ENCODE measurements at places on chromosomes 3 and 15.
A peak's percentile ranks its signal among the peaks of the same experiment; 100 is the strongest.

DNA sequence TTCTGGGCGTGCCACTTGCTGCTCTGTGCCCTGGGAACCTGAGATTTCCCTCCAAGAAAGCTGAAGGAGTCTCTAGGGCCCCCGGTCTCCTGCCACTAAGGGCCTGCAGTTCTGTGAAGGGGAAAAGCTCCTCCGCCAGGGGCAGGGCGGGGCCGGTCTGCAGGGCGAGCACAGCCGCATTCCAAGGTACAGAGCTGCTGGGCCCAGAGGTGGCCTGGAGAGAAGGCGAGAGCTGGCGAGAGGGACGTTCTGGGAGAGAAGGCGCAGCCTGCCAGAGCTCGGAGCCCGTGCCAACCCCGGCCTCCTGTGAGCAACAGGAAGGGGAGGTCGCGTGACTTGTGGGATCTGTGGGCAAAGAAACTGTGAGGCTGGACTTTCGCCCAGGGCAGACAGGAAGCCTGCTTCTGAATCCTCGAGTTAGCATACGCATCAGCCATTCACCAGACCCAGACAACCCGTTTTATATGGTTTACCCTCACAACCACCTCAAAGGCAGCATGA lies 500.4 kb downstream of the SHQ1 start:
- DNase-seq = no peak

GRCh38 chr3:154480033-154480432 lies 50.0 kb upstream of the GPR149 start:
- no peak for DNase-seq

- DNase-seq = no peak
Measured at GRCh38 chr3:107911337-107912000, 179.4 kb downstream of the CD47 start.

DNA sequence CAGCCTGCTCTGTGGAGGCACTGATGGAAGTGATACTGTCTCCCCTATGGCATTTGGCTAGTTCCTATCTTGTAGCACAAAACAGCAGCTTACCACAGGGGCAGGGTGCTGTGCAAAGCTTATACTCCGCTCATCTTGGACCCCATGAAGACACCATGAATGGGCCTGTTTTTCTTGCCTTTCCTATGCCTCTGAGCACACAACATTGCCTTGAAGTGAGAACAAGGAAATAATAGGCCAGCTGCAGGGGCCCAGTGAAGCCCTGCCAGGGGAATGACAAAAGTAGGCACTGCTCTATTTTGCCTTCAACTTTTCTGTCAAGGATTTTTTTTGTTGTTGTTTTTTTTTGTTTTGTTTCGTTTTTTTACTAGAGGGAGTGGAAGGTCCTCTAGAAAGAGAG lies 110.3 kb downstream of the PDE8A start:
- no peak for DNase-seq

GRCh38 chr15:92891533-92892200 lies 8.5 kb upstream of the CHD2 start:
- DNase-seq = no peak

DNA sequence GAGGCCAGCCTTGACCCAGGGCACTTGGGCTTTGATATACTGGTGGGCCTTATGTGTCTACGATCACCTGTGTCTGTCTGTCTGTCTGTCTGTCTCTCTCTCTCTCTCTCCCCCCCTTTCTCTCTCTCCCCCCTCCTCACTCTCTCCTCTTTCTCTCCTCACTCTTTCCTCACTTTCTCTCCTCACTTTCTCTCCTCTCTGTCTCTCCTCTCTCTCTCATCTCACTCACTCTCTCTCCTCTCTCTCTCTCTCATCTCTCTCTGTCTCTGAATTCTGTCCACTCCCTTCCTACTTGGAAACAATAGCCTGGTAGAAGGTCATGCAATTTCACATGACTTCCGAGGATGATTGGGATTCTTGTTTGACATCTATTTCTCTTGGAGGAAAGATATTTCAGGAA lies 269.2 kb upstream of the CHRM5 start:
- no peak for DNase-seq

DNA sequence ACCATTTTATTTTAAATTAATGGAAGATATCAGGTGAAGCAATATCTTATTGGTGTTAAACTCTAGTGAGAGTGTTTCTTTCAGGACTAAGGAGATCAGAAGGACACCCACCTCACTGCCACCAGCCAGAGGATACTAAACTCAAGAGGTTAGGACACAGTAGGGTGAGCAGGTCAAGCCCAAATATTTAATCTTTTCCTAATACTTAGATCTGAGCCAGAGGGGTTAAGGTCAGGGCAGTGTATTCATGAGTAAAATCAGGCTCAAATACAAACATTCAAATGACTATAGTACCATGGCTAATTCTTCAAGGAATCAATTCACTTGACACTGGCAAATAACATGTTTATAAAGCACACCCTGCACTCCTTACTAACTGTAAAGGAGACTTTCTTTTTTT lies 65.0 kb upstream of the IP6K2 start:
- no peak for DNase-seq

- no peak for DNase-seq
Measured at GRCh38 chr3:18556001-18556408, 130.9 kb upstream of the SATB1 start.

DNA sequence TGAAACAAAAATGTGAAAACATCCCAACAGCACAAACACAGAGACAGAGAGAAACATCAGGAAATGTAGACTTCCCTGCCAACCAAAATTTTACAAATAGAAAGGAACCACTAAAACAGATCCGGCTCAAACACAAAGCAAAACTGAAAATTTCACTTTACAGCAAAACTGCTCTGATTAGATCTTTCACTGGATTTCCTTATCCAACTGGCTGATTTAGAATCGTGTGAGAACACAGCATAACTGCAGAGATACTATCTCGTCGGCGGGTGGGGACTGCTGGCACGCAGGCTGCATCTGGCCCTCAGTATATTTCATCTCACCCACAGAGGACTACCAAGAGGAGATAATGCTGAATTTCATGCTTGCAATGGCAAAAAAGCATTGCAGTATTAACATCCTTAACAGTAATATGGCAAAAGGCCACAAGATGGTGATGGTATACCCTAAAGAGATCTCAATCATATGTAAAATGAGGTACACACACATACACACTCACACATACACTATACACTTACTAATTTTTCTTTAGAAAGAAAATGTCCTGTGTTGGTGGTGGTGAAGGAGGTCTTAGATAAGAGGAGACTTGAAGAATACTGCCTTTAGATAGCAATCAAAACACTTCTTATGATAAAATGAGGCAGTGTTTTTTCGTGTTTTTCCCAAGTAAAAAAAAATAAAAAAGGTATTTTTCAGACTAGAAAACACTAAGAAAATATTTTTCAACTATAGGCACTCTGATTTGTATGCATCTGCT lies 10.6 kb upstream of the LEO1 start:
- peak; percentile 43 for DNase-seq

GRCh38 chr3:47870702-47871260 lies 67.8 kb downstream of the DHX30 start:
- no peak for DNase-seq

DNA sequence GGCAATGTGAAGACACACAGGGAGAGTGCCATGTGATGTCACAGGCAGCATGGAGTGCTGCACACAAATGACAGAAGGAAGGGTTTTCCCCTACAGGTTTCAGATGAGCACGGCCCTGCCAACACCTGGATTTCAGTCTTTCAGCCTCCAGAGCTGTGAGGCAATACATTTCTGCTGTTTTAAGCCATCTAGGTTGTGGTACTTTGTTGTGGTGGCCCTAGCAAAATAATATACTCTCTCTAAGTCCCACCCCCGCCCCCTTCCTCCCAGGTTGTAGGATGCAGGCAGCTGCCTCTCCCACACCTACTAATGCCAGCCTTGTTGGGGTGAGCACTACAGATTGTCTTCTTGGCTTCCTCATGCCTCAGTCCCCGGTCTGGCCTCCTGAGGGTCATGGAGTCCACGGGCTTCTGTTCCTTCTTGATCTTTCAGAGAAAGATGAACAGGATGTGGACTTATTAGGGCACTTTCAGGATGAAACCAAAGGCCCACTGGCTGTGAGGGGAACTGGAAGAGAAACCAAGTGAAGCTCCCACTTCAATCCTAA lies 180.0 kb downstream of the CD47 start:
- peak; percentile 51 for DNase-seq

- no peak for DNase-seq
Measured at GRCh38 chr3:73442152-73442551, 182.6 kb downstream of the PDZRN3 start.

- no peak for DNase-seq
Measured at GRCh38 chr15:58355382-58355971, 76.3 kb upstream of the LIPC start.

DNA sequence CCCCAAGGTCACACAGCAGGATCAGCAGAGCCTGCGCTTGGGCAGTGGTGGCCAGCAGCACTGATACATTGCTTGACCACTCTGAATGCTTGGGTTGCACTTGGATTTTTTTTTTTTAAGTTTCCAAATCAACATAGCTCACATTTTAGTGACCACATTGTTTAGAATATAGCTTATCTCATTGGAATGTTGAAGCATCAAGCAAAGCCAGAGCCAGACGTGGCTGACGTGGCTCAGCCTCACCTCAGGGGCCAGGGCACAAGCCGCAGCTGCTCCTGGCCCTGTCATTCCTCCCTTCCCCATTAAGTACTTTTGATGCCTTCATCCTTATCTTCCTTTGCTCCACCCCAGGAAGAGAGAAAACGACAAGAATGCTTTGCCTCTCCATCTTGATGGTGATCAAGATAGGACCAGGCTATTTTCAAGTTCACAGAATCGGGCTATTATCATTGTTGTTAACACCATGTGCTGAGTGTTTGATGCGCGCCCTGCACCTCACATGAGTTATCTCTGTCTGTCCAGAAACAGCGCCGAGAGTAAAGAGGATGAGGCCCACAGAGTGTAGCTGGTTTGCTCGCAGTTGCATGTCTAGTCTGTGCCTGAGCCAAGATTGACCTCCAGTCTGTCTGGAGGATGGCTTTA lies 75.8 kb downstream of the AAGAB start:
- no peak for DNase-seq

GRCh38 chr15:95141486-95141885 lies 910.1 kb downstream of the MCTP2 start:
- no peak for DNase-seq

- no peak for DNase-seq
Measured at GRCh38 chr15:53530761-53531160, 228.7 kb downstream of the WDR72 start.

DNA sequence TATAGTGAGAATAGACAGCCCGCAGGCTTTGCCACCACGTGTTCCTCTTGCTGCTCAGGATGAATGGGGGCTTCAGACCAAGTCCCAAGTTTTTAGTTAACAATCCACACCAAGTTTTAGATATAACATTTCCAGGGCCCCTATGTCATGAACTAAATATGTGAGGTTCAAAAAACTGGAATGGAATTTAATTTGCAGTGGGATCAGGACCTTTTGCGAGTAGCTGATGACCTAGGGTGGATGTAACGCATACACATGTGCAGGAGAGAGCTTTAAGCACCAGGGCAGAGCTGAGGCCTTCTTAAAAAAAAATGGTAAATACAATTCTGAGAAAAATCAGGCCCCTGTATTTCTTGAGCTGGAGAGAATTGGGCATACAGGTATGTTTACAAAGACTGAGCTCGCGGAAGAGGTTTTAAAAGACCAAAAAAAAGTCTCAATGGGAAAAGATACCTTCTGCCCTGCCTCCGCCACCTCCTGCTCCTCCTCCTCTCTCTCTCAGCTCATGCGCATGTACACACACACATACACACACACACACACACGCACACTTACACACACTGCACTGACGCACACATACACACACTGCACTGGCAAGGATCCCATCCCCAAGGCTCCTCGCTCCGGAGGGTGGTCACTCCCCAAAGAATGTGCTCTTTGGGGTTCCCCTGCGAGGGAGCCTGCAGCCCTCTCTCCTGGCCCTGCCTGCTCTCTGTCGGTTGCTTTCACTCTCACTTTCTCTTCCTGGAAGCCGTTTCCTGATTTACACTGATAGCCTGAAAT lies 48.2 kb upstream of the IGF1R start:
- peak; percentile 64 for DNase-seq

GRCh38 chr3:179840985-179841384 lies 188.1 kb downstream of the USP13 start:
- no peak for DNase-seq

DNA sequence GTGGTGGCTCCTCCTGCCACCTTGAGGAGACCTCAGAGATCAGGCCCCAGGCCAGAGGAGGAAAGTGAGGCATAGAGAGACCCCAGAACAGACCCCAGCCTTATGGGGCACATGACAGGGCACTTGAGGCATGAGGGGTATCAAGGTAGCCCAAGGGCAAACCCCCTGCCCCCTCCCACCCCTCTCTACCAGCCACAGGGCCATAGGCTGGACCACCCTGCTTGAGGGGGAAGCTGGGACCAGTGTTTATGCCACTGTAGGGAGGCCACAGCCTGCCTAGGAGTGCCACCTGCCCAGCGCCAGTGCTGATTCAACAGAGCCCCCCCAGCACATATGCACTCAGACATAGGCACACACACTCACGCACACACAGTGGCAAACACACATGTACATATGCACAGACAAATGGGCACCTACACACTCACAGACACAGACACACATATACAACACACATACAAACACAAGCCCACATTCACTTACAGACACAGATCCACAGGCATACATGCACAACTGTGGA lies 10.3 kb downstream of the MYL3 start:
- DNase-seq = no peak

DNA sequence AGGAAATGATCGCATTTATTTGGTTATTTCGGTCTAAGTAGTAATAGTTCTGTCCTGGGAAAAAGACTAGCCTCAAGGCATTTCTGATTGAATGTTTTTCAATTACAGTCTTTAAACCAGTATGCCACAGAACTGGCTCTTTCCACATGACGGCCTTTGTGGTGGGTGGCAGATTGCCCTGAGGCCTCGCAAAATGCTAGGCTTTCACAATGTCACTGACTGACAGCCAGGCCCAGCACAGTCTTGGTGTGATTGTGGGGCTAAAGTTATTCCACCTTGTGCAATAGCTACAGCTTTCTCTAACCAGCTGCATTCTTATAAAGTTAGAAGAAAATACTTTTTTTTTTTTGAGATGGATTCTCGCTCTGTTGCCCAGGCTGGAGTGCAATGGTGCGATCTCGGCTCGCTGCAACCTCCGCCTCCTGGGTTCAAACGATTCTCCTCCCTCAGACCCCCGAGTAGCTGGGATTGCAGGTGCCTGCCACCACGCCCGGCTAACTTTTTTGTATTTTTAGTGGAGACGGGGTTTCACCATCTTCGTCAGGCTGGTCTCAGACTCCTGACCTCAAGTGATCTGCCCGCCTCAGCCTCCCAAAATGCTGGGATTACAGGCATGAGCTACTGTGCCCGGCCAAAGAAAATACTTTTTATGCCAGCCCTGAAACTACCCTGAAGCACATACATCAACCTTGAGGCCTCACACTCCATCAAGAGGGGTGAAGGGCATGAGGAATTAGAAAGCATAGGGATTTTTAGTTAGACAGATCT lies 2.5 kb upstream of the ADIPOQ start:
- no peak for DNase-seq

- DNase-seq = peak; percentile 62
Measured at GRCh38 chr15:85496151-85496550, 115.7 kb downstream of the AKAP13 start.

GRCh38 chr3:54783611-54784010 lies 144.2 kb downstream of the LRTM1 start:
- DNase-seq = no peak
